ENCODE measurements at places on chromosomes 3 and 15.
A peak's percentile ranks its signal among the peaks of the same experiment; 100 is the strongest.

DNA sequence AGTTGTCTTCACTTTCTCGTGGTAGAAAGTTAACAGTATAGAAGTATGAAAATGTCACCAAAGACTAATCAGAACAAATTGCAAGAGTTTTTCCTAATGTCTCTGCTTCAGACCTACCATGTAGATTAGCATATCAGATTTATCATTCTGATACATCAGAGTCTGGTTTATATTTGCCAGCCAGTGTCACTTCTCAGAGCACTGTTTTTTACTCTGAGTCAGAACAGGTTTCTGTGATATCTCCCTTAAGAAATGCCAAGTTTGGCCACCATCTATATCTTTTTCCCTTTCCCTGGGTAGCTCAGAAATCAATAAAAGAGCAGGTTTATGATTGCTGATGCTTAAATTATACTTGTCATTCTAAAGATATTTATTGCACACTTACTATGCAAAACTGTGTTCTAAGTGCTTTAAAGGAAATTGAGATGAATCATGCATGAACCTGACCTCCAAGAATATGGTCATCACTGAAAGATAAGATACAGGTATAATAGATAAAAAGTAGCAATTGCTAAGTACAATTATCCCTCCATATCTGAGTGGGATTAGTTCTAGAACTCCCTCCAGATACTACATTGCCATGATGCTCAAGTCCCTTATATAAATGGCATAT, 672.7 kb upstream of the NAALADL2 start:
- no peak for DNase-seq

GRCh38 chr3:28726840-28727239, 378.2 kb upstream of the AZI2 start:
- DNase-seq, result no peak

GRCh38 chr15:80992441-80992840, 2.8 kb upstream of the MESD start:
- DNase-seq, result no peak

GRCh38 chr3:117282566-117282965, 573.0 kb downstream of the TUSC7 start:
- no peak for DNase-seq

- DNase-seq, result no peak
Observed at GRCh38 chr3:133447750-133448477, 48.1 kb downstream of the BFSP2 start.

DNA sequence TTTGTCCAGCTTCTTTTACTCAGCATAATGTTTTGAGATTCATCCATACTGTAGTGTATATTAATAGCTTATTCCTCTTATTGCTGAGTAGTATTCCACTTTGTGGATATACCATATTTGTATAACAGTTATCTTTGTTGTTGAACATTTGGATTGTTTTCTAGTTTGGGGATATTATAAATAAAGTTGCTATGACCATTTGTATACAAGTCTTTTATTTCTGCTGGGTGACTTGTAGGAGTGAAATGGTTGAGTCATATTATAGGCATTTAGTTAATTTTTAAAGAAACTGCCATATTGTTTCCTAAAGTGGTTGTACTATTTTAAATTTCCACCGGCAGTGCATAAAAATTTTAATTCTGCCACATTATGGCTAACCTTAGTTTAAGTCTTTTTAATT, 53.4 kb downstream of the RPL39L start:
- no peak for DNase-seq

GRCh38 chr15:84889991-84890669, 5.7 kb downstream of the SLC28A1 start:
- no peak for DNase-seq

DNA sequence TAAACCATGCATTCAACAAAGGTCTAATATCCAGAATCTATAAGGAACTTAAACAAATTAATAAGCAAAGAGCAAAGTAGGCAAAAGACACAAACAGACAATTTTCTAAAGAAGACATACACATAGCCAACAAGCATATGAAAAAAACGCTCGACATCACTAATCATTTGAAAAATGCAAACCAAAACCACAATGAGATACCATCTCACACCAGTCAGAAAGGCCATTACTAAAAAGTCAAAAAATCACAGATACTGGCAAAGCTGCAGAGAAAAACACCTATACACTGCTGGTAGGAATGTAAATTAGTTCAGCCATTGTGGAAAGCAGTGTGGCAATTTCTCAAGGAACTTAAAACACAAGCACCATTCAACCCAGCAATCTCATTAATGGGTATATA, 53.8 kb downstream of the FSIP1 start:
- no peak for DNase-seq

DNA sequence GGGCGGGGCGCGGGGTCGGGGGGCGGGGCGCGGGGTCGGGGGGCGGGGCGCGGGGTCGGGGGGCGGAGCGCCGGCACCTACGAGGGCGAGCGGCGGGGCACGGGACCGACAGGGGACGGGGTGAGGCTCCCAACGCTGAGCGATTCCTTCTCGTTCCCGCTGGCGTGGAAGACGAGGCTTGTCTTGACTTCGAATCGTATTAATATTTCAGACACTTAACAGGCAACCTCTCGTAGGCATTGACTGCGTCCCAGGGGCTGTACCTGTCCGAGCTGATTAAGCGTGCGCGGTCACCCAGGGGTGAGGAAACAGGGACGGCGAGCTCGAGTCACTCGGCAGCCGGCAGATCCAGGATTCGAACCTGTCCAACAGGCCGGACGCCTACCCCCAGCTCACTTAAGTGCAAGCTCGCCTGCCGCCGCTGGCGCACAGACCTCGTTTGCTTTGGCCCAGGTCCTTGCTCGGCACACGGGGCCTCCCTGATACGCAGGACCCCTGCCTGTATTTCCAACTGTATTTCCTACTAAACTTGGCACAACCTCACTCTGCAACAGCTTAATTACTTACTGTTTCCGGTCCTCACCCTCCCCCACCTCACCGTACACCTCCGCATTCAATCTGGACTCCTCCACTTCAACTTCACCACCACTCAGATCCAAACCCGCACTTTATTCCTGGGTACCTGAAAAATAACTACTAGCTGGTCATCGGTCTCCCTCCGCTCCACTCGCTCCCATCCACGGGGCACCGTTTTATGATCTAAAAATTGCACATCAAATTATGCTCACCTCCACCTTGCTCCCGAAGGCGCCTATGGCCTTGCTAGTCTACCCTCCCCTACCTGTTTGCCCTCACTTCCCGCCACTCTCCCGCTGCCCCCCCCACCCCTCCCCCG, 722 bp upstream of the ZXDC start:
- DNase-seq, result peak; percentile 77

- DNase-seq, result no peak
Observed at GRCh38 chr15:89877083-89877425, 16.7 kb downstream of the AP3S2 start.

GRCh38 chr3:13358643-13359042, 61.5 kb downstream of the NUP210 start:
- DNase-seq, result no peak

DNA sequence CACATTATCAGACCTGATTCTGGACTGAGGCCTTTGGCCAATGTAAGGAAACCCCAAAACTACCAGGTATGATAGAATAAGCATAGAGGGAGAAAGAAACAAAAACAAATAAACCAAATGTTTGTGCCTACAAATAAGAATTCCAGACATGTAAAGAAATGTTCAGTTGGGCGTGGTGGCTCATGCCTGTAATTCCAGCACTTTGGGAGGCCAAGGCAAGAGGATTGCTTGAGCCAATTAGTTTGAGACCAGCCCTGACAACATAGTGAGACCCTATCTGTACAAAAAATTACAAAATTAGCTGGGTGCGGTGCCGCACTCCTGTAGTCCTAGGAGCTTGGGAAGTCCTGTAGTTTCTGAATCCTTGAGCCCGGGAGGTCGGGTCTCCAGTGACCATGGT, 13.0 kb downstream of the TMEM202 start:
- no peak for DNase-seq

- no peak for DNase-seq
Observed at GRCh38 chr3:89494734-89495133, 387.3 kb downstream of the EPHA3 start.

DNA sequence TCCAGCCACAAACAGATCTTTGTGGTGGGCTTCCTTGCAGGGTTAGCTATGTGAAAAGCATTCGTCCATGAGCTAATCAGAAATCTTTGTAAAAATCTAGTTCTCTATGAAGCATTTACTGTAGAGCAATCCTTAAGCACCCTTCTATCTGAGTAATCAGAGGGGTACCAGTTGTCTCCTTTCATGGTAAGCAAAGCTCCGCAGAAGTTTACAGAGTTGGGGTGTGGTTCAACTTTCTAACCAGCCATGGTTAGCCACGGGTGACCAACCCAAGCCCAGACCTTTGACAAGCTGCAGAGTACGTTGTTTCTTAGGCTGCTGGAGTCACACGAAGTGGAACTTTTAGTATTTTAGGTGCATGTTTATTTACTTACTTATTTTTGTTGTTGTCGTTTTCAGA, 77.4 kb downstream of the FLNB start:
- DNase-seq, result no peak

GRCh38 chr15:69337138-69337537, 38.4 kb downstream of the PAQR5 start:
- no peak for DNase-seq

DNA sequence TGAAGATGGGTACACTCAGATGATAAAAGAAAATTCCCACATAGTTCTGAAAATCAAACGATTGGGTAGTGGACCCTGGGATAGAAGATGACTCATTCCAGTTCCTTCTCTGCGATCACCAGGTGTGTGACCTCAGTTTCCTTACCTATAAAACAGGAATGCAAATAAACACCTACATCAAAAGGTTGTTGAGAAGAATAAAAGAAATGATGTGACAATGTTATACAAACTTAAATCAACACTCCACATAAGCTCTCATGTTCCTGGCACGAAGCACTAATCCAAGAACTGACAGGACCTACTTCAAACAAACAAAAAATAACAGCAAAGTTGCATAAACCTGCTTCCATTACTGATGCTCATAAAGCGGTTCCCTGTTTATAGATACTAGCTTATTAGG, 69.2 kb downstream of the RORA start:
- DNase-seq, result no peak

DNA sequence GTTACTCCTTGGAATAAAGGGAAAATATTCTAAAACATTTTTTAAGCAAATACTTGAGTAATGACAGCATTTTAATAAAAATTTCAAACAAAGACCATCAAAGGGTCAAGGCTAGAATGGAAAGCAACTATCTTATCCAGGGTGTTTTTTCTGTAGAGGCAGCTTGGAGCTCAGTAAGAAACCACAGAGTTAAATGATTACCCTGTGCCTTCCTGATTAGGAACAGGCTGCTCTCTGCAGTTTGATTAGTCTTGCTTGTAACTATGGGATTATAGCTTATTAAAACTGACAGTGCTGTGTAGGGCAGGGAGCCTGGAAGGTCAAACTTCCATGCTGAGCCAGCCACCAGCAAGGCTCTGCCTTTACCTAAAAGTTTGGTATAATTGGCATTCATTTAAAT, 33.1 kb downstream of the QTRT2 start:
- DNase-seq, result no peak

- DNase-seq, result no peak
Observed at GRCh38 chr3:79415356-79415755, 352.4 kb downstream of the ROBO1 start.

DNA sequence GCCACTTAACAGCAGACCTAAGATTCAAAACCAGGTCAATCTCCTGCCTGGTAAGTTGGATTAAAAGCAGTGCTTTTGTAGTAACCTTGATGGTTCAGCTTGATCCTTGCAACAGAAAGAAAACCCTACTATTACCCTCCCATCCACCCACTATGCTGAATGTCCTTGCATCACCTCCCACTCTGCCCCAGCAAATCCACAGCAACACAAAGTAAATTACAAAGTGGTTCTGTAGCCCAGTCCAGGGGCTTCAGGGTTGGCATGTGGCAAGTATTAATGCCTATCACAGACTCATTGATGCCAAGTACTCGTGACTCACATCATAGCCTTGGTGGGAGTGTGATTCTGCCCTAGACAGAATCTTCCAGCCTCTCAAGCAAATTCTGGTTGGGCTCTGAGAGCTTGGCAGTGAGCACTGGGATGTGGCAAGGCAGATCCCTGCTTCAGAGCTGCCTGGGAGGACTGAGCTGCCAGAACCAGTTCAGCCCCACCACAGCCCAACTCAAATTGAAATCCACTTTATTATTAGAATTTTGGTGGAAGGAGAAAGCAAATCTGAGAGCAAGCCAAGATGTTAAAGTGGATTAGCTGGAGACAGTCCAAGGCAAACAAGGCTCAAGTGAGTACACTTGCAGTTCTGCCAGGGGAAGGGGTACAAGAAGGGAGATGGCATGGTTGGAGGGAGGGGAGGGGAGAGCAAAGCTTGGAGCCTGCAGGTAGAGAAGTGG, 225.8 kb upstream of the UMPS start:
- DNase-seq, result no peak

DNA sequence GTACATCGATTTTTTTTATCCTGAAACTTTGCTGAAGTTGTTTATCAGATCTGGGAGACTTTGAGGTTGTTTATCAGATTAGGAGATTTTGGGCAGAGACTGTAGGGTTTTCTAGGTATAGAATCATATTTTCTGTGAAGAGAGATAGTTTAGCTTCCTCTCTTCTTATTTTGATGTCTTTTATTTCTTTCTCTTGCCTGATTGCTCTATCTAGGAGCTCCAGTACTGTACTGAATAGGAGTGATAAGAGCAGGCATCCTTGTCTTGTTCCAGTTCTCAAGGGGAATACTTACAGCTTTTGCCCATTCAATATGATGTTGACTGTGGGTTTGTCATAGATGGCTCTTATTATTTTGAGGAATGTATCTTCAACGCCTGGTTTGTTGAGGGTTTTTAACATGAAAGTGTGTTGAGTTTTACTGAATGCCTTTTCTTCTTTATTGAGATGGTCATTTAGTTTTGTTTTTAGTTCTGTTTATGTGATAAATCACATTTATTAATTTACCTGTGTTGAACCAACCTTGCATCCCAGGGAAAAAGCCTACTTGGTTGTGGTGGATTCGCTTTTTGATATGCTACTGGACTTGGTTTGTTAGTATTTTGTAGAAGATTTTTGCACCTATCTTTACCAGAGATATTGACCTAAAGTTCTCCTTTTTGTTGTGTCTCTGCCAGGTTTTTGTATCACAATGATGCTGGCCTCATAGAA, 14.9 kb upstream of the DNAAF4 start:
- no peak for DNase-seq

DNA sequence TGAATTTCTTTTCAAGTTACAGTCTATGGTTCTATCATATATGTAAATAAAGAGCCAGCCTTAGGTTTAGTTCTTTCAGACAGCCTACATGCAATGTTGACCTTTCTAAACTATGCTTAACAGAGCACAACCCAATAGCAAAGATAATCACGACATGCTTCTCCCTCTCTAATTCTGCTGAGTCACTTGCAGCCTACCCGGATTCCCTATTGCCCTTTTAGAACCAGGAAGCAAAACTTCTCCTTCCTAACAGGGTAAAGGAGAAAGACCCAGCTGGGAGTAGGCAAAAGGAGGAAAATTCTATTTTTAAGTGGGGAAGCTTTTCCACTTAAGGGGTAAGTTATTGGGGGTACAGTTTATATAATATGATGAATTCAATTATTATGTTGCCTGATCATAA, 79.3 kb downstream of the SLC7A14 start:
- no peak for DNase-seq

DNA sequence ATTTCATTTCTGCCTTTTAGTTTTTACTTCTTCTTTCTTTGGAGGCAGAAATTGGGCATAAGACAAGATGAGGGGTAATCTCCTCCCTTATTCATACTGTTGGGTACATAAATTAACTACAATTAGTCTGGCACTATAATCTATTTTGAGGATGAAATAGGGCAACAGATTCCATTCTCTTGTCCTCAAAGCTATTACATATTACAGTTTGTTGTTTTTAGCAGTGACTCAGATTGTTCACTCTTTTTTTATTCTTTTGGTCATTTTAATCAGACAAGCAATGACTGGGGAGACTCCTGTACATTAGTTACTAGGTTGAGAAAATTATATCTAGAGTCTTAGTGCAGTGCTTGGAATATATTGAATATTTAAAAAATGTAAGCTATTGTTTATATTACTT, 556.0 kb downstream of the OTOL1 start:
- DNase-seq, result no peak
